ENCODE measurements at places on chromosomes 3 and 15. TPM values are rescaled to one million over a fixed set of nuclear protein-coding genes. Genes with fewer than 3 reads are reported as not detected.

DNA sequence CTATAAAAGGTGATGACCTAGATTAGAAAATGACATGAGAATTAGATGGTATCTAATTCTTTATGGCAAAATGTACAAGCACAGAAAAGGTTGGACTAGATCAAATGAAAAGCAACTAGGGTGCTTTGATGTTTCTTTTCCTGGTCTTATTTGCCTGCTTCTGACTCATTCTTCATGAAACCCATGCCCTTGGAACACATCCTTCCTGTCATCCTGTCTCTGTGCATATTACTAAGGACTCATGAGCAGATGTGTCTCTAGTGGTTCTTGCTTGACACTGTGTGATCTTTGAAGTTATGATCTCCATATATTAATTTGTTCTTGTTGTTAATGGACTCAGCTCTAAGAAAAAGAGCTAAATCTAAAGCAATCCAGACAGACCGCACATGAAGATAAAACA lies 314.0 kb downstream of the ERC2 start:
- DNase-seq: no peak

Gene DNAJB8
- not detected for total RNA-seq

DNA sequence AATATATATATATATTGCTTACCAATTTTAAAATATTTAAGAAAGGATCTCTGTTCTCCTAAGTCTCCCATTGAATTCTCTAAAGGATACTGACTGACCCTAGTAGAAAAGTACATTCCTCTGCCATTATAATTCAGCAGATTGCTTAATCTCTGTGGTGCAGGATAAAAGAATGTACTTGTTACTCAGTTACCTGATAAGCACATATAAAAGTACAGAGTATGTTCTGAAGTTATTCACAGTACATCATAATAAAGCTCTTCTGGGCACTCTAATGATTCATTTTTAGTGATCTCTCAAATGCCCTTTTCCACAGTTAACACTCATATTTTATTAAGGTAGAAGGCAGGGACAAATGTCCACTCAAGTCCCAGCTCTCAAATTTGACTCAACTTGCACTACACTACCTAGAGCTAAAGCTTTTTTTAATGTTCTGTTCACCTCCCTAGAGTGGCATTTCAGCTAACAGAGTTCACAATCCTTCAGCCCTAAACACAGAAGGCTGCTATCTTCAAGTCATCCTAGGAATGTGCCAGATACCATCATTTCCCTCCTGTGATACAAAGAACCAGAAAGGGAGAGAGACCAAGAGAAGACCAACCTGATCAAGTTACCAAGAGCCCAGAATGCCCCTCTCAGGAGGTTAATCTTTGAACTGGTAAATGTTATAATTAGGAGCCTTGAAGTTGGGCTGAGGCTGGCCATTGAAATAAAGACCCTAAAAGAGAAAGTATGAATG lies 53.3 kb downstream of the MEIS2 start:
- DNase-seq: no peak

Gene CAND2
- total RNA-seq: 4.1 TPM

DNA sequence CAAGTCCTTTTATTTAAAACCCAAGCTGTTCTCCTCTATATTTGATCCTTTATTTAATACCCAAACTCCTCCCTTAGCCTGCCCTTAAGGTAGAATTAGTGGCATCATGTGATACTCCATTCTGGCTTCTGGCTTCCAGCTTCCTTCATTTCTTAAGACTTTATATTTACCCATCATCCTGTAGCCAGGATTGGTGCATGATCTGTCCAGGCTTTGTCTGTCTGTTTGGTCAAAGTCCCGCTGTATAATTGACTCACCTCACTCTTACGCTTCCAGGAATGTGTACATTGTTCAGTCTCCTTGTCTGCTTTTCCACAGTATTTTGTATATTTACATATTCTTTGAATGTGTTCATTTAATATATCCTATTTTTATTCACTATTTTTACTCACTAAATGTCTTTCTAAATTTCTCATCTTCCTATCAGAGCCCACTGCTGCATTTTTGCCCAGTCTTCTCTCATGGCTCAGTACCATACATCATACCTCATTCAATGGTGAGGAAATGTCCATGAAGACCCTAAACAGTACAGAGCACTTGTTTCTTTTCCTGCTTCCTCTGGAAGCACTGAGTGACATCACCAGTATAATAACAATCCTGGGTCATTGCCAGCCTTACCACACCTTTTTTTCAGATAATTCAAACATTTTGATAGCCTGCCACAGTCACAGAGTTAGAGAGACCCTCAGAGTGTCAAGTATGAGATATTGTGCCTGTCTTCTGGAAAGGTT lies 31.5 kb downstream of the TMEM108 start:
- no peak for DNase-seq

Gene DUOXA1
- total RNA-seq: 0.77 TPM

Gene KBTBD12
- not detected for total RNA-seq

DNA sequence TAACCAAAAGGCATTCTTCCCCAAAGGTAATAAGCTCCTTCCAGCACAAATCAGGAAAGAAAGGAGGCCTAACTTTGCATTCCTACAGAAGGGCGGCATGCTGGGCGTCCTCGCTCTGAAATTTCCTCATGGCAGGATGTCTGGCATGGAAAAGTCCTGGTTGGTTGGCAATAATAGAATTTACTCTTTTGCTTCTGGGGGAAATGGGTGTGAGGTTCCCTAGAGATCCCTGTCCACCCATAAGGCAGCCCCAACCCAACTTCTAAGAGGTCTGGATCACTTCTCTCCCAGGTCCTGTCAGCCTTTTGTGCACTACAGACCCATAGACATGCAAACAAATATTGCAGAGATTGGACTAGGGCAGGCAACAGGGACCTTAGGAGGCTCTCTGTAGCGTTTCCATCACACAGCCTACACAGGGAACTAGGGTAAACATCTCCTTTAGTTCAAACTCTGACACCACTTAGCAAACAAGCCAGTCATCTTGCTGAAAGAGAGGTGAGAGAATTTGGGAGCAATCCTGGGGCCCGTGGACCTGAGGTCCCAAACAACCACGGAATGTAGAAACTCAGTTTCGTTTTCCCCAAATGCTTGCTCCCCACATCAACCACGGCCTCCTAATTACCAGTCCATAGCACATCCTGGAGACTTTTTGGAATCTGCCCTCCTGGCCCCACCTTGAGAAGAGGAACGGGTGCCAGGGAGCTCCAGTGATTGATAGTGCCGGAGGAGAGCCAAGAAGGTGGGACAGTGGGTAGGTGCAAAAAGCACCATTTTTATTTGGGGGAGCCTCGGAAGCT lies 2.1 kb downstream of the ZIC4 start:
- no peak for DNase-seq

DNA sequence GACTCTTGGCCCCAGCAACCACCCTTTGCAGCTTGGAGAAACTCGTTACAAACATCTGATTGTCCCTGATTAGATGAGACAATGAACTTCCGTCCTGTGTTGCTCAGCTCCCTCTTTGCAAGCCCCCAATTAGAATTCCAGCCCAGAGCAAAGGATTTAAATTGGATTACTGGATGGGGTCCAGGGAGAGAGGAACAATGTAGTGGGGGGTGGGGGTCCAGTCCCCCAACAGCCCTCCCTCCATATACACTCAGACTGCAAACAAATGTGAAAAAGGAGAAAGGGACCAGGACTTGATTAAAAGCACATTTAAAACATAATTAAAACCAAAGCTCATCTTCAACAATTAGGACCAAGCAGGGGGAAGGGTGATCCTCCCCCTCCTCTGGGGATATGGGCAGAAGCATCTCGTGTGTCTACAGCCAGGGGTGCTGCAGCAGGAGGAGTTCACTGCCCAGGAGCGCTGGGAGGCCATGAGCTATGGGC lies 71.7 kb upstream of the TMEM115 start:
- no peak for DNase-seq

DNA sequence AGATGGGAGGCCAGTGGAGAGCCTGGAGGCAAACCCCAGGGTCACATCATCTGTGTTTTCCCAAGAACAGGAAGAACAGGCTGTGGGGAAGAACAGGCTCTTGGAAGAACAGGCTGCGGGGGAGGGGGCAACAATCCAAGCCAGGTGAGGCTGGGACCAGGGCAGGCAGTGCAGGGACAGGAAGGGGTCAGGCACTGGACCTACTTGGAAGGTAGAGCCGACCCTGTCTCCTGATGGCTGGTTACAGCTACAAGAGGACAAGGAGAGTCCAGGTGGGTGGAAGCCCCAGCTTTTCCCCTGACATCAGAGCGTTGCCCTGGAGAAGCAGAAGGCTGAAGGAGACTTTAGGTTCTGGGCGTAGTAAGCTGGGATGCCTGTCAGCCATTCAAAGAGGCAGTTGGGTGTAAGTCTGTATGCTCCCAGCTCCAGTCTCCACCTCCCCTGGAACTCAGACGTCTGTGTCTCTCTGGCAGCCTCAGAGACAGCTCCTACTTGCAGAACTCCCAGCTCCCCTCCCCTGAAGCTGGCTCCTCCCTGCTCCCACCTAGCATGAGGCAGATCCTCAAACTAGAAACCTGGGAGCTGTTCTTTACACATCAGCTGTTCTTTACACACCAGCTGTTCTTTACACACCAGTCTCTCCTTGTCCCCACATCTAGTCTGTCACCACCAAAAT lies 130.9 kb downstream of the DNAJB8 start:
- no peak for DNase-seq

DNA sequence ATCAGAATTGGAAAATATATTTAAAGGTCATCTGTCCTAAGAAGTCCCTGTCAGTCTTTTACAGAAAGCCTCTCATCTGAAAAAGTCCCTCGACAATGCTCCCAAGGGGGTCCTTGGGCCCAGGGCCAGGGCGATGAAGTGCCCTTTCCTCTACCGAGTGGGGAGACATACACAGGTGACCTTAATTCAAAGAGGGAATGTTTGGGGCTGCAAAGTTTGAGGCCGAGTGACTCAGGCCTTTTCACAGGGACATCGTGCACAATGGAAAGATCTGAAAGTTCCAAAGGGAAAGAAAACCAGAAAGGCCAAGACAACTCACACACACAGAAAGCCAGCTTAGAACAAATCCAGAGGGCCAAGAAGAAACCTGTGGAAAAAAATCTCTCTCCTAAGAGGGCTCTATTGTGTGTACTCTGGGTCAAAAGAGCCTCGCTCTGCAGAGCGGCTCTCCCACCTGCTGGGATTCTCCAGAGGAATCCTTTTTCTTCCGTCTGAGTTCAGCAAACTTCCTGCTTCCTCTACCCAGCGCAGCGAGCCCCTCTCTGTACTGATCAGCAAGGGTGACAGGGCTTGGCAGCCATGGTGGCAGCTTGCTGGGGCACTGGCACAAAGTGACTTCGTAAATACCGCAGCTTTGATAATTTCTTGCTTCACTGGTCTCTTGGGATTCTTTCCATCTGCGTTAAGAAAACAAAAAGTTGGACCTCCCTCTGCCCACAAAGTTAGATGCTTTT lies 259.1 kb downstream of the OPA1 start:
- no peak for DNase-seq

Gene CD276
- total RNA-seq: 0.49 TPM

Gene AHSG
- total RNA-seq: not detected

DNA sequence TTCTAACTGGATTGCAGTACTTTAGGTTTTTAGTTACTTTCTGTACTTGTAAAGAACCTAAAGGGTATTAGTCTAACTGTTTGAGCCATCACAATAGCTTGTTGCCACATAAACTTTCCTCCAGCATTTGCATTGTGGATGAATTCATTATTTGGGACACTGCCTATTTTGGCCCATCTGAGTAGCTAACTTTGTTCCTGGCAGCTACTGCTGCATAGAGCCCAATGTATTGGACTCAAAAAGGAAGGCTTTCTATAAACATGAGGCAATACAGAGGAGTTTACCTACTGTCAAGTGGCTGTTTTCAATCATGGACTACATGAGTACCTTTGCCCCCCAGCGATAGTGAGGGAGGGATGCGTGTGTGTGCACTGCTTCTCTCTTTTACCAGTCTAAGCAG lies 1.9 kb downstream of the ROBO2 start:
- no peak for DNase-seq

Gene FAM174B
- 9.2 TPM for total RNA-seq

Gene CFAP20DC
- total RNA-seq: 0.27 TPM

- no peak for DNase-seq
Measured at GRCh38 chr3:75248974-75249373, 415.2 kb upstream of the FRG2C start.

Gene TLR9
- 2.4 TPM for total RNA-seq

GRCh38 chr3:124768812-124769211 lies 38.6 kb downstream of the UMPS start:
- no peak for DNase-seq

GRCh38 chr3:123817413-123817812 lies 66.7 kb downstream of the MYLK start:
- no peak for DNase-seq

- DNase-seq: peak; percentile 2
Measured at GRCh38 chr3:24185738-24186384, 240.8 kb downstream of the NR1D2 start.

DNA sequence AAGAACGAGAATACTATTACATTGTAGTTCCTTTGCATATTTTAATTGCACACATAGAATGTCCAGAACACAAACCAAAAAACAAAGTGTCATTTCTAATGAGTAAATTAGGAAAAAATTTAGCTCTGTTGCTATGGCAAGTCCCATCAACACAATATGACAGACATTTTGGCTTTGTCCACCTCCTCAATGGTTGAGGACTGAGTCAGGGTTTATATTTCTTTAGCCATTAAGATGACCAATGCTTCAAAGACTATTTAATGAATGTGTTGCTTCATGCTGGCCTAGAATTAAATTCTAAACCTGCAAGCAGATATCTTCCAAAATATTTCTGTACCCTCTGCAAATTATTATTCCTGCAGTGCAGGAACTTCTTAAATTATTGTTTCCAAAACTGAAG lies 719.2 kb downstream of the NTRK3 start:
- no peak for DNase-seq

Gene ZDHHC3
- 48.4 TPM for total RNA-seq

DNA sequence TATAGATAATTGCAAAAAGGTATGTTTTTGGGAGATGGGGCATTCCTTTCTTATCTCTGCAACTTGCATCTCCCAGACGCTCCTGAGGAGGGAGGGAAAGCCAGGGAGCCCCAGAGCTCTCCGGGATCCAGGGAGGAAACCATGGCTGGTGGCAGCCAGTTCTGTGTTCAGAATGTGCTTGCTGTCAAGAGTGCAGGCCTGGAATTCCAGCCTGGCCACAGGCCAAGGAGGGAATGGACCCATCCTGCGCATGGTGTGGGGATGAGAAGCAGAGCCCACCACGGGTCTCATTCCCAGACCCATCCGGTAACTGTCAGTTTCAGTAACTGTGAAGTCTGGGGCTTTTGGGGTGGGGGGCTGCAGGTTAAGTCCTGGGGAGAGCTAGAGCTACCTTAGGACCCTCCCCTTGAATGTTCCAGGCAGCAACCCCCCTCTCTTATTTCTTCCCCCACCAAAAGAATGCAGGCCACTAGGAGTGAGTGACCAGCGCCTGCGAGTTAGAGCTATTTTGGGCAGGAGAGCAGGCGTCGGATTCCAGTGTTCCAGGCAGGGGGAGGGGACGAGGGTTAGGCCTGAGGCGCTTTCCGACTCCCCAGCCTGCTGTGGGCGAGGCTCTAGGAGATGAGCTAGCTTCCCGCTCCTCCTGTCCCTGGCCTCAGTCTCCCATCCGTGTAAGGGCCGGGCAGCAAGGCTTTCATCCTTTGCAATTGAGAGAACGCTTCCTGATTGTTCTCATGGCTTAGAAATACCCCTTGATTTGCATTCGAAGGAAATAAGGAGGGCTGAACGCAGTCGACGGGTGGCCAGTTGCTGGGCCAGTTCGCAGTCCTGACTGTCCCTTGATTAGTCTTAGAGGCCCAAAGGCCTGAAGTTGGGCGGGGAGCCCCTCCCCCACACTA lies 781 bp upstream of the DAG1 start:
- DNase-seq: no peak

Gene MESP1
- 0.27 TPM for total RNA-seq
